ENCODE measurements at places on chromosomes 4 and X. TPM values are rescaled to one million over a fixed set of nuclear protein-coding genes. Genes with fewer than 3 reads are reported as not detected.

DNA sequence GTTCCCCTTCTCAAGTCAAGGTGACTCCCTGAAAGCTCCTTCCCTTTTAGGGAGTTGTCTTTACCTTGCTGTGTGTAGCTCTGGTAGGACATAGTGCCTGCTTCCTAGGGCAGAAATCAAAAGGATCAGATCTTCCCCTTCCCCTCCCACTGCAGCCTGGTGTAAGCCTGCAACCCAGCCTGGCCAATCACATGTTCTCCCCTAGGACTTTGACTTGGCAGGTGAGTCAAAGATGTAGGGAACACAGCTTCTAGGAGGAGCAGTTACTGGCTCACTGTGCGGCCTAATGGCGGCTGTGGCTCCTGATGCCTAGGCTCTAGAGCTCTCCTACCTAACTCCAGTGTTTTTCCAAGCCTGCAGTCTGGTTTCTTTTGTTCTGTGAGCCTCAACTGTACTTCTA is 103.9 kb downstream of the AASDH start:
- no peak for DNase-seq

DNA sequence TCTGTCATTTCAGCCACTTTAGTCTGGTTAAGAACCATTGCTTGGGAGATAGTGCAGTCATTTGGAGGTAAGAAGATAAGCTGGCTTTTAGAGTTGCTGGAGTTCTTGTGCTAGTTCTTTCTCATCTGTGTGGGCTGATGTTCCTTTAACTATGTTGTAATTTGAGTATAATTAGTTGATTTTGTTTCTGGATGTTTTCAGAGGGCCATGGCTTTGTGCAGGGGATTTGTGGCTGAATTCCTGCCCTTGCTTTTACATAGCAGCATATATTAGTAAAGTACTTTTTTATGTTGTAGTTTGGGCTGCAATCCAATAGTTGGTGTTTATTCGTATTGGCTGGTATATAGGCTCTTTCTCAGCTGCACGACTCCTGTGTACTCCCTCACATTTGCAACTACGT is 339.6 kb downstream of the ANKRD50 start:
- DNase-seq = no peak

- peak; percentile 57 for DNase-seq
Measured at GRCh38 chr4:87078987-87079486, 141.4 kb downstream of the KLHL8 start.

- no peak for DNase-seq
Measured at GRCh38 chr4:88442689-88443191, 14.2 kb upstream of the HERC5 start.

GRCh38 chr4:156939801-156940200 is 31.8 kb downstream of the PDGFC start:
- no peak for DNase-seq

RNF128 gene
- not detected for total RNA-seq

CDX4 gene
- total RNA-seq = not detected

- DNase-seq = no peak
Measured at GRCh38 chr4:139266208-139266582, 13.8 kb downstream of the MGARP start.
